ENCODE measurements at places on chromosomes 5 and 9.
A peak's percentile ranks its signal among the peaks of the same experiment; 100 is the strongest.

DNA sequence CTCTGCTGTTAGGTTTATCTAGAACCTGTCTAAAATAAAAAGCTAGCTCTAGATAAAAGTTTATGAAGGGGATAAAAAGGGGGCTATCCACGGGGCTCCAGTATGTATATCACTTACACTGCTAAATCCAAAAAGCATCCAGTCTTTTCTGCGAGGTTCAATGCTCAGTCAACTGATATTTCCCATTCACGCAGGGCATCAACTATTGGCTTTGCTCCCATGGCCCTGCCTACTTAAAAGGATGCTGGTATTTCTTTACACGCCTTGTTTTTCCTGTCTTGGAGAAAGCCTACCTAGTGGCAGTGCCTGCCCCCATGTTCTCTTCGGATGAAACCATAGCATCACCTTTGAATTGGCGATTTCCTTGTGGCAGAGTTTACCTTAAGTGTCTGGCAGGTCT is 8.1 kb downstream of the SPRY4 start:
- no peak for DNase-seq

DNA sequence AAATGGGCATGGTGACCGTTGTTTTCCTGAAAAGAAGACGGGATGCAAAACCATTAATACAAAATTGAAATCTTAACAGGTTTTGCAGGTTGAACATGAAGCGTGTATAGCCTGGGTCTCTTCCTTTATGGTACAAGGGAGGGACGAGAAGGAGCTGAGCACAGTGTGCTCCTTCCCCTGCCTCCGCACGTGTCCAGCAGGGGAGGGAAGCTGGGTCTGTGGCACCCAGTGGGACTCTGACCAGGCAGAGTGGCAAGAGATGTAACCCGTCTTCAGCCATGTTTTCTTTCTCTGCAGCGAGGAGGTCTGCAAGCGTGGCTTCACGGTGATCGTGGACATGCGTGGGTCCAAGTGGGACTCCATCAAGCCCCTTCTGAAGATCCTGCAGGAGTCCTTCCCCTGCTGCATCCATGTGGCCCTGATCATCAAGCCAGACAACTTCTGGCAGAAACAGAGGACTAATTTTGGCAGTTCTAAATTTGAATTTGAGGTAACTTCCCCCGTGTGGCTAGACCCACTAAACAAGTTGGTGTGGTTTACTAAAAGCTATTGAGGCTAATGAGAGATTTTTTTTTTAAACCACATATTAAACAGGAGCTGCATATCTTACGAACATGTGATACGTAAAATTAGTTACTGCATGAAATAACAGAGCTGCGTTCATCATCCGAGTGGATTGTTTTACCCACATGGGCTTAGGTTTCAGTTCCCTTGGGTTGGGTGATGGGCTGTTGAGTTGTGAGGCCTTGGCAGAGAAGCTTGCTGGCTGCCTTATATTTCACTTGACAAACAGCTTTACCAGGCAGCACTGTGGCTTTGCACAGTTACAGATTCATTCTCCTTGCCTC is 143.7 kb downstream of the TRIO start:
- no peak for DNase-seq

- no peak for DNase-seq
Observed at GRCh38 chr9:16001856-16002255, 449.0 kb downstream of the CCDC171 start.

DNA sequence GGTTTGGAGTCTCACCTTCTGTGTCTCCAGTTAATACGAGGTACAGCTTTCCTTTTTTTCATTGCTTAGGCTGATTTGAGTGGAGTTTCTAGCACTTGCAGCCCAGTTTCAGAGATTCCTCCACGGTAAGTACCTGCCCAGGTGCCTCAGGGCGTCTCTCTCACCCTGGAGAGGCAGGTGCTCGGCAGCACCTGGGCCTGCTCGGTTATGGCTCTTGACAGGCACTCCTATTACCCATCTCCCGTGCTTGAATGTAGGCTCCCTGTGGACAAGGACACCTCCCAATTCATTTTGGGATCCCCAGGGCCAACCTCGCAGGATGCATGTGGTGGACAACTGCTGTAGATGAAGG is 144.3 kb downstream of the NR3C1 start:
- DNase-seq = no peak

GRCh38 chr5:174384509-174384947 is 339.0 kb downstream of the NSG2 start:
- no peak for DNase-seq

- DNase-seq = no peak
Observed at GRCh38 chr5:167750586-167750985, 540.9 kb upstream of the WWC1 start.

- DNase-seq = no peak
Observed at GRCh38 chr9:117671468-117671867, 32.7 kb upstream of the TLR4 start.

DNA sequence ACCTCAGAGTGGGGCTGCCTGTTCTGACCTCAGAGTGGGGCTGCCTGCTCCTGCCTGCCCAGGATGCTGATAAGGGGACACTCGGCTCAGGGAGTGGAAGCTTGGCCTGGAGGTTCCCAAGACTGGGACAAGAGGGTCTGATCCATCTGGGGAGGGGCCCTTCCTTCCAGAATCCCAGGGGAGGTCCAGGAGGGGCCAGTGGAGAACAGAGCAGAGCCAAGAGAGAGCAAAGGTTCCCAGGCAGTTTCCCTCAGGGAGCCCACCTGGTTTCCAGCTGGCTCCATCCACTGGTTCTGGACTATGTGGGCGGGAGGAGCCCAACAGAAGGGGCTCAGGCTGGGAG is 49.1 kb upstream of the RNU6ATAC start:
- DNase-seq = no peak

DNA sequence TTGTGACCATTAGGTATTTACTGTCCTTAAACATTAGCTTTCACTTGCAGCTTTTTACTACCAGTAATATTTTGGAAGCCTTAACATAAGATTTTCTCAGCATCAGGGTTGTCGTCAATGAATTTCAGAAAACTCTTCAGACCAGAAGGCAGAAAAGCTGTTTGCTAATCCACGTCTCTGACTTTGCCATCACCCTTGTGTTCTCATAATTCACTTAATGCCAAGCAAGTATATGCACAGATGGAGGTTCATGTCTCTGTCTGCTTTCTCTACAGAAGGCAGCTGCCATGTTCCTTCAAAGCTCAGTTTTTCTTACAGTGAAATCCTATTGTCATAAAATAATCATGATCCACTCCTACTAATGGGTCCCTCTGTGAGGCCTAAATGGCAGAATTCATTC is 37.7 kb upstream of the LRRC19 start:
- no peak for DNase-seq

GRCh38 chr9:31588006-31588405 is 796.4 kb upstream of the ACO1 start:
- no peak for DNase-seq

- no peak for DNase-seq
Observed at GRCh38 chr9:85987236-85987635, 46.3 kb downstream of the NAA35 start.

DNA sequence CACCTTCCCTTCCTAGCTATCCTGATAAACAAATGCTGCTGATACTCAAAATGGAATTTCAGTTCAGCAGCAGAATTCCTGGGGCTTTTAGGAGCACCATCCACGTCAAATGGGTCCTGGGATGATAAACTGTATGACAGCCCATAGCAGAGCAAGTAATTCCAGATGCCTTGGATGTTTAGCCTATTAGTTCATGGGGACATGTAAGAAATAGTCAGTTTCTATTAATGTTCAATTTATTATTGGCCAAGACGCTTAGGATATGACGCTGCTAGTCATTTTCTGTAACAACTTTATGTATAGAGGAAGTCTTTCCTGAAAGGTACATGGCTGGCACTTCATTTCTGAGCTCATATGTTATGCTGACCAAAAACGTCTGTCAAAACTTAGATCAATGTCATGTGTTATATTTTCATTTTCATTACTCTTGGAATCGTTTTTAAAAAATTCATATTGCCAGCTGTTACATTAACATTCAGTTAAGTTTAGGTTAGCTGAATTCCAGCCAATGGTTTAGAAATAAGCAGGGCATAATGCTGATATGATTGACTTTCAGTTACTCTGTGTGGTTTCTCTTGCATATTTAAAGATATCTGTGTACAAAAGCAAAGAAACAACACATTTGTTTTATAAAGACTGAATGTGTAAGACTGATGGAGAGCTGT is 243.8 kb downstream of the CSNK1G3 start:
- DNase-seq = no peak

DNA sequence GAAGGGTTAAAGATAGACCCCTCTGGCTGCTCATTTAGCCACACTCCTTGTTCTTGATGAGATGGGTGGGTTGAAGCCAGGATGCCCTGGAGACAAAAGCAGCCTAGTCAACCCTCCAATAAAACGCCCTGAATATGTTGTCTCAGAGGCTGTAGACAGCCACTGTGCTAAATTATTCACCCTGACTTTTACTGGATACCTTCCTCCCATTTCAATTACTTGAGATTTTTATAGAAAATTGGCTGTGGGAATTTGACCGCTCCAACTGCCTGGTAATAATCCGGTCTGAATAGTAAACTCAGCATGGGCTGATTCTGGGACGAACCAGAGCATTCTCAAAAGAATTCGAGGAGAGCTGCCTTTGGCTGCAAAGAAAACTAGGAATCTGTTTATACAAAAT is 104.2 kb downstream of the SNX18 start:
- DNase-seq = no peak

DNA sequence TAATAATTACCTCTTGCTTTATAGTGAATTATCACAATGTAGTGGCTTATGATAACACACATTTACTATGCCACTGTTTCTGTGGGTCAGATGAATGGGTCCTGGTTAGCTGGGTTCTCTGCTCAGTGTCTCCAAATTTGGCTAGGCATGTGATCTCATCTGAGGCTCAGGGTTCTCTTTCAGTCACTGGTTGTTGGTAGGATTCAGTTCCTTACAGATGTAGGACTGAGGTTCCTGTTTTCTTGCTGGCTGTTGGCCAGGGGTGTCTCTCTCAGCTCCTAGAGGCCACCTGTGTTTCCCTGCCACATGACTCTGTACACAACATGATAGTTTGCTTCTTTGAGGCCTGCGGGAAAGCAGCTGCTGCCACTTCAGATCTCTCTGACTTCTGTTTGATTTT is 7.1 kb downstream of the NFX1 start:
- DNase-seq = peak; percentile 73

GRCh38 chr9:128372188-128372641 is 1.0 kb downstream of the URM1 start:
- no peak for DNase-seq

GRCh38 chr5:159041444-159042198 is 58.1 kb downstream of the EBF1 start:
- no peak for DNase-seq

DNA sequence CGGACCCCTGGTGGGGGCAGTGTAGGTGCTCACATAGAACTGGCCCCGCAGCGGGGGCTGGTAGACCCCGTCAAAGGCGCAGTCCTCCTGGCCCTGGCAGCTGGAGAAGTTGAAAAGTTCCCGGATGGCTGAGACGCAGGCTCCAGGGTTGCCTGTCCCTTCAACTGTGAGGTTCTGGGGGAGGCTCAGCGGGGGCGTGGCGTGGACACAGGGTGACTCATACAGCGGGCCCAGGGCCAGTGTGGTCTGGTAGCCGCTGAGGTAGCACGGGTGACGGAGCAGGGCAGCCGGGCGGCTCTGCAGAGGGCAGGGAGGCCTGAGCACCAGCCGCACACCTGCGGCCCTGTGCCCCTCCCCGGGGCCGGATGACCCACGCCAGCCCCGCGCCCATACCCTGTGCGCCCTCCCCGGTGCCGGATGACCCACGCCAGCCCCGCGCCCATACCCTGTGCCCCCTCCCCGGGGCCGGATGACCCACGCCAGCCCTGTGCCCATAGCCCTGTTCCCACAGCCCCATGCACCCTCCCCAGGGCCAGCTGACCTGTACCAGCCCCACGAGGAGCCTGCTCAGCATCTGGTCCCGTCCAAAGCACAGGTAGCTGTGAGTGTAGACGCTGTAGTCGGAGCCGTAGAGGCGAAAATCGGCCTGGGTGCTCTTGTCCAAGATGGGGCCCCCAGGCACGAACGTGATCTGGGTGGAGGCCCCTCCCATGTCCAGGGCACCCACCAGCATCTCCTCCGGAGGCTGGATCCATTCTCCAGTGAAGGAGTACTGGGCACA is 5.0 kb downstream of the ENTPD8 start:
- DNase-seq = no peak

DNA sequence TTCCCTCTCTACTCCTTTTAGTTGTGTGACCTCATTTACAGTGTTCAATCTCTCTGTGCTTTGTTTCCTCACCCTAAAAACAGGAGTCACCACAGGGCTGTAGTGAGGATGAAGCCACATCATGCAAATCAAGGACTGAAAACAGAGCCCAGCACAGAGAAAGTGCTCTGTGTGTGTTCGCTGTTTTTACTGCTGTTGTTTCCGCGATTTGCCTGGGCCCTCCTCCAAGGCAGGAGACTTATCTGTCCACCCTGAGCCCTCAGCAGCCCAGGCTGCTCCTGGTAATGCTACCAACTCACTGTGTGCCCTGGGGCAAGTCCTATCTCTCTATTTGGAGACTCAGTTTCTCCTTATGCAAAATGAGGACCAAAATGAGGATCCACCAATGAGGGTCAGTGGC is 87.2 kb upstream of the NEURL1B start:
- DNase-seq = no peak

DNA sequence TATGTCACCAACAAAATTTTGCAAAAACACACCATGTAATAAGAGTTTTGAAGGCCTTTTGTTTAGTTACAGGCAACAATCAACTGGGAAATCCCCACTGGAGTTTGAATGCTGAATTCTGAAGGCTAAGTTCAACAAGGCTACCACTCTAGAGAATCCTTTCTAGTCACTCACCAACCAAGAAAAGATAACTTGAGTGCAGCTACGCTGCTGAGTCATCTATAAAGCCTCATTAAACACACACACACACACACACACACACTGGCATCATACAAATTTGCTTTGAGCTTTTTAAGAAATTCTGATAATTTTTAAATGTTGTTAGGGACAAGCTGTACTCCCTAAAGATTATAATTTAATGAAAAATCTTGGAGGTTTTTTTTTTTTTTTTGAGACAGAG is 219.6 kb downstream of the DENND1A start:
- DNase-seq = no peak

GRCh38 chr9:131310833-131311554 is 21.5 kb downstream of the PLPP7 start:
- DNase-seq = peak; percentile 60

GRCh38 chr5:81995407-81995806 is 23.6 kb downstream of the ATG10 start:
- DNase-seq = no peak

DNA sequence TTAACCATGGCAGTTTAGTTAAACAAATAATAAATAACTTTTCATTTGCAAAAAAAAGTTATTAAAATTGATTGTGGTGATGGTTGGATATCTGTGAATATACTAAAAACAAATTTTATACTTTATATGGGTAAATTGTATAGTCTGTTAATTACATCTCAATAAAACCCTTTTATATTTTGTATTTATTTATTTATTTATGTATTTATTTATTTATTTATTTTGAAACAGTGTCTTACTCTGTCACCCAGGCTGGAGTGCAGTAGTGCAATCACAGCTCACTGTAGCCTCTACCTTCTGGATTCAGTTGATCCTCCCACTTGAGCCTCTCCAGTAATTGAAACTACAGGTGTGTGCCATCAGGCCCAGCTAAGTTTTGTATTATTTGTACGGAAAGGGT is 52.4 kb downstream of the OTP start:
- DNase-seq = no peak

- no peak for DNase-seq
Observed at GRCh38 chr5:72244862-72245371, 75.1 kb downstream of the MRPS27 start.

GRCh38 chr5:157165261-157165660 is 803 bp downstream of the GARIN3 start:
- no peak for DNase-seq

- DNase-seq = no peak
Observed at GRCh38 chr5:180049185-180049548, 22.4 kb downstream of the RNF130 start.

- DNase-seq = no peak
Observed at GRCh38 chr9:76985581-76985980, 33.9 kb upstream of the FOXB2 start.
